ENCODE measurements at places on chromosomes 12 and 14.

DNA sequence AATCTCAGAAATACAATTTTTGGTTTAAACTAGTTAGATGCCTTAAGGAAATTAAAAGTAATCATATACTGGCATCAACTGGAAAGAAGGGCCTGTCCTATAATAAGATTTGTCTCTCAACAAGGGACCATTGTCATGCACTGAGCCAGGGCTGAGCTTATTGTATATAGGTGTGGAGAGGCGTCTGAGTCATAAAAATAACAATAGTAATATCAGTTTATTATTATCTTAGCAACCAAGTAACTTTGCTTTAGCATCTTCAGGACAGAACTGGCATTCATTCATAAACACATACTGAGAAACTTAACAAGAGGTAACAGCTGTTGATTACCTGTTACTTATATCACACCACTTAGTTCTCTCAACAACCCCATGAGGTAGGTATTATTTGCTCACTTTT, 7.1 kb downstream of the KRT75 start:
- no peak for DNase-seq

DNA sequence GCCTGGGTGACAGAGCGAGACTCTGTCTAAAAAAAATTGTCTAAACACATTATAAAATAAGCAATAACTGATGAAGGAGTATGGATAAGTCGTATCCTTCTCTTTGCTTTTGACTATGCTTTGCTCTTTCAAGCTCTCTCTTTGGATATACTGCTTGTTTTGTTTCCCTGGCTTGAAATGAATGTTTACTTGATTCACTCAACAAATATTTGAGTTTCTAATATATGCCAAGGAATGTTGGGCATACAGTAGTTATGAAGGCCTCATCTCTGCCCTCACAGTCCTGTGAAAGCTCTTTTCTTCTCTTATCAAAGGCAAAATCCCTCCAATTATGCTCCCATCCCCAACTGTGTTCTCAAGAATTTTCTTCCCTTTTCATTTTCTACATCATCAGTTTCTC, 123.5 kb downstream of the PTPRR start:
- DNase-seq = no peak

DNA sequence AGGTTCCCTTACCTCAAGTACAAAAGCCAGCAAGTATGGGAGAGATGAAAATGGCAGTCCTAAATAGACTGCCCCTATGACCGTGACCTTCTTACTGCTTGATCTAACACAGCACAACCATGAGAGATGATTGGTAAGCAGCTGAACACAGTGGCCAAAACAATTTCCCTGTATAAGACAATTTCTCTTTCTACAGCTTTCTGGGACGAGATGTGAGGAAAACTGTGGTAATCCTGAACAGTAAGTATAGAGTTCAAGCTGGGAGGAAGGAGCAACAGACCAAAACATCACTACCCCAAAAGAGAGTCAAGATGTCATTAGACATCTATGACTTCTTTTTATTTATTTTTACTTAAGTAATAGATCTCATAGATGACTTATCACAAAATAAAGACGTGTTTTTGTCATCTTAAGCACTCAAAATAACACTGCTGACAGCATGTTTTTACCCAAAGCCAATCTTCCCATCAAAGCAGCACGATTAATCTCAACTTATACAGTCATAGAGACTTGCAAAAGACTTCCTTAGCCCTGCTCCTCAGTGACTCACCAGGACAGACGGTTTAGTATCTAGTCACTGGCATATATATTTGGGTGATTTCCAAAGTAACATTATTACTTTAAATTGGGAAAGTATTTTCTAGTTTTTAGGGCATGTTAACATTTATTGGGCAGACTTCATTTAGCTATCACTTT, 3.7 kb downstream of the TMEM52B start:
- no peak for DNase-seq

DNA sequence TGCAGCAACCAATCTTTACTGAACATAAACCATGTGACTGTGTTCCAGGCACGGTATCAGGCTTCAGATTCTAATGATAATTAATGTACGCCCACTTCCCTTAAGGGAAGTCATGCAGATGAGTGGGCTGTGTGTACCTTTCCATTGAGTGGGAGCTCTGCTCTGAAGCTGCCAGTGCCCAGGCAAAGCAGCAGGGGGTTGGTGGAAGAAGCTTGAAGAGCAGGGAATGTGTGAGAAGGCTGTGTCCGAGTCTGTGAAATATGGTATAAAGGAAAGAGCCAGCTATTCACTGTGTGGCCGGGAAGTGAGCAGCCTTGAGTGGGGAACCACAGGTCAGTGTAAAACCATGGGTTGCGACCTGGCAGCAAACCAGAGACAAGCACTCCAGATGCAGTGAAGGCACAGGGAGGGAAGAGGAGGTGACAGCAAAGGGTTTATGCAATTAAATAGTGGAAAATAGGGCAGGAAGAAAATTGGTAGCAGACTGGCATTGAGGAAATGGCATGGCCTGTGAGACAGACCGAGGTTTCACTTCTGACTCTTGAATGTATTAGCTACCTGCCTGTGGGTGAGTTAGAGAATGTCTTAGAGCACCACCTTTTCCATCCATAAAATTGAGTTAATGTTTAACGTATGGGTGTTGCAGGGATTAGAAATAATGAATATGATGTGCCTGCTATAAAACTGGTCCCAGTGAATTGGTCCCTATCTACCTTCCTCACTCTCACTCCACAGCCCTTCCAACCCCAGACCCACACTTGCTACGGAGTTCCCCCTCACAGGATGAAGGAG, 116.4 kb downstream of the NTF3 start:
- no peak for DNase-seq

GRCh38 chr12:116633476-116633875, 74.3 kb downstream of the MAP1LC3B2 start:
- DNase-seq = no peak

DNA sequence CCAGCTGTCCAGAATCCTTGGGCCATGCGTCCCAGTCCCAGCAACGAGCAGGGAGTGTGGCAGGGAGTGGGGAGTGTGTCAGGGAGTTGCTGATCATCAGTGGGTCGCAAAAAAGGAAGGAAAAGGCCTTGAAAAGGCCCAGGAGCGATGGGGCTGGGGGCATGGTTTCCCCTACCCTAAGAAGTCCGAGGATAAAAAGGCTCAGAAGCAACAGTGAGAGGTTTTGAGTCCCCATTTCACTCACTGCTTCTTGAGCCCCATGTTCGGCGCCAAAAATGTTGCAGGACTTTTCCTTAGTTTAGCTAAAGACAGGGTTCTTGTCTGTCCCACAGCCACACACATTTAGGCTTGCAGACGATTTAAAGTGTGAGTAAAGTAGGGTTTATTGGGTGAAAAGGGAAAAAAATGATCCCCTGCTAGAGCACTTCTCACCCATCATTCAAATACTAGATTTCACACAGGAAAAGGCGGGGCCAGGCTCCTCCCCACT, 189.5 kb downstream of the KCNC2 start:
- DNase-seq = no peak

DNA sequence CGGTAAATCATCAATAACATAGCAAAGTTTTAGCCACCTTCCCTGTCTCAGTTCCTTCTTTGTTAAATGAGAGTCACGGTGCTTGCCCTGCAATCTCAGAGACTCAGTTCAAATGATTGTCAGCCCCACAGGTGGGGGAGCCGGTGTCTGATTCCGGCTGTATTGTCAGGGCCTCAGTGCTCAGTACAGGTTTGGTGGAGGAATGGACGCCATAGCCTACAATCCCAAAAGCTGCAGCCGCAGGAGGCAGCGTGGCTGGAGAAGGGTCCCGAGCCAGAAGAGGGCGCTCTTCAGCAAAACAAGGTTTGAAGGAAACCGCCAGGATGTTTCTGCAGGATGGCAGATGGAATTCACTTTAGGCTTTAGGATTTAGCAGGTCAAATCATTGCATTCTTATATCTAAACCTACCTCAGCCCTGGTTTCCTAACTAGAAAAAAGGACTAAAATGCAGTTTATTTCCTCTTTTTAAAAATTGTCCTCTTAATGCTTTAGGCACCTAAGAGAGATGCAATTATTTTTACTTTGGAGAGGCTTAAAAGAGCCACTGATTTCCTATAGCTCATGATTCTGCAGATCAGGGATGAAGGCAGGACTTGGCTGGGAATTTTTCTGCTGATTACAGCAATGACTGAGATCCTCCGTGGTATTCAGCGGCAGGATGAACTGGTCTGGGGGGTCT, 29.2 kb downstream of the FOS start:
- peak; percentile 61 for DNase-seq

- peak; percentile 42 for DNase-seq
Measured at GRCh38 chr12:127162902-127163301, 1104.1 kb upstream of the TMEM132C start.

GRCh38 chr12:82057770-82058169, 298.6 kb upstream of the PPFIA2 start:
- no peak for DNase-seq

- no peak for DNase-seq
Measured at GRCh38 chr14:104953097-104953496, 25.1 kb downstream of the AHNAK2 start.

DNA sequence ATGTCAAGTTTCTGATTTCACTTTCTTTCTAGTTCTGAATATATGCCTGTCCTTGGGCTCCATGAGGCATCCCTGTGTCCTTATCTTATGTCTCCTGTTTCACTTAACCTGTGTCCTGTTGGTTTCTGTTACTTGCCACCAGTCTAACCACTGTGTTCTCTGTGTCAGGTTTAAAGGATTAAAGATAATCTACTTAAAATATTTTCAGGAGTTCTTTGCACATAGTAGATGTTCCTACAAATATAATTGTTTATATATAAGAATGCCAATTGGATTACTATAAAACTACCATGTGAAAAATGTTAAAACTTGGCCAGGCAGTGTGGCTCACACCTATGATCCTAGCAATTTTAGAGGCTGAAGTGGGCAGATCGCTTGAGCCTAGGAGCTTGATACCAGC, 406.4 kb downstream of the CCER1 start:
- no peak for DNase-seq

DNA sequence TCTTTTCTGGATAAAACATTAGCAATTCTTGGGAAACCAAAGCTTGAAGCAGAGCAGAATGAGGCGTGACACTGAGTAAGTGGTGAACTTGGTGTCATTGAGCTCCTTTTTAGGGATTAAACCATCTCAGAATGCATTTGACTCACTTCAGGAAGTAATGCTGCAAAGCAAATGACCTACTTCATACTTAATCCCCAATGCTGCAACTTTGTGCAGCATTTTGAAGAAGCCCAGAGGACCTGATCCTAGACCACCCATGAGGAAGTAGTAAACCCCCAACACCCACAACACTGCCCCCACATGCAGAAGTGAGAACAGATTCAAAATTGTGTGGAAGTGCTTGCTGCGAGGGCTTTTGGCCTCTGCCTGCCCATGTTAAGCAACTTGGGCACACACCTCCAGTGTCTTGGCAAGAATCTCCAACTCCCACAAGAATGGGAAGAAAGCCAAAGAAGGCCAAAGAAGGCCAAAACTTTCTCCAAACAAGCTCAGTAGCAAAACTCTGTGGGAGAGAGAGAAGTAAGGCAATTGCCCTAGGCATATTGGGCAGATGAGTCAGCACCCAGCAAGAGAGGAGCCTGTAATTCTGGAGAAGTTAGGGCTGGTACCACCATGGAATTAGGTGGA, 69.2 kb upstream of the ETV6 start:
- no peak for DNase-seq

- DNase-seq = no peak
Measured at GRCh38 chr14:79742142-79742541, 469.2 kb downstream of the DIO2 start.

- DNase-seq = no peak
Measured at GRCh38 chr14:69153873-69154270, 953 bp upstream of the DCAF5 start.

DNA sequence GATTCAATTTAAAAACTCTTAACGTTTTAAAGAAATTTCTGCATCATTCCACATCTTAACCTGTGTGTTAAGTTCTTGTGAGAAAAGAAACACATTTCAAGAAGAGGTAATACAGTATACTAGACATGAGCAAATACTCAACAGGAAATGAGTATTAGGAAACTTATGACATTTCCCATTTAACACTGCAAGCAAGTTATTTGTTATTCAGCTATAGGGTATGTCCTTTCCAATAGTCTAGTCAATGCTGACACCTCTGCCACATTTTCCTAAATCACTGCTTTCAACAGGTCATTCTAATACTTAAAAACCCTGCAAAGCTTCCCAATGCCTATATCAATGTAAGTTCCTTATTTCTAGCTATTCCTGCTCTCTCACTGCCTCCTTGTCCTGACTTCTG, 93.1 kb downstream of the DDHD1 start:
- no peak for DNase-seq

- no peak for DNase-seq
Measured at GRCh38 chr12:45483571-45483970, 245.9 kb upstream of the ARID2 start.
